ENCODE measurements at places on chromosomes 11 and 22.
A peak's percentile ranks its signal among the peaks of the same experiment; 100 is the strongest.

DNA sequence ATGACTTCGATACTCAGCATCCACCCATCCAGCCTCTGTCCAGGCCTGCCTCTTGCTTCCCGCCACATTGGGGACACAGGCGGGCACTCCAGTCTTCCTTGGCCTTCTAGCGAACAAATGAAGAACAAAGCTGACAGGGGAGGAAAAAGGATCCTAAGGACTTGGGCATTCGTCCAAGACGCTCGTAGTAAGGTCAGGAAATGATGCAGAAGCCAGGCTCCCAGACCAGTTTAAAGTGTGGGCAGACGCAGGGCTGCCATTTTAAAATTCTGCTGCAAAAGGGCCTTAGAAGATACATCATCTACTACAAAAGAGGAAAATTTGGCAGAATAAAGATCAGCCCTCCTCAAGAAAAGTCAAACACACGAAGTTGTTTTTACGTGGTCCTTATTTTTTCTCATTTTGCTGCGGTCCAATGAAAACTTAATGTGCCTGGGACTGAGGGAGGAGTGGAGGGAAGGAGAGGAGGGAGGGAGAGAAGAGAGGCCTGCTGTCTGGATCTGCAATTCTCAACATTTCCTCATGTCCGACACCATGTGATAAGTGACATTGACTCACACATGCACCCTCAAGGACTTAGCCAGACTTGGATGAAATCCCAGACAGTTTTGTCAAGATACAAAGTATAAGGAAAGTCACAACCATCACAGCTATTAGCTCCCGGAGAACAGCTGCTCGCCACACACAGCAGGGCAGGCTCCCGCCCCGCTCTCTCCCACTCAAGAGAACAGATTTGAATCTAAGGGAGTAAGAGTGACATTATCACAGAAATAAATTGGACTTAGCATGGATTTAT is 5.7 kb downstream of the DNAL4 start:
- peak; percentile 75 for DNase-seq

GRCh38 chr22:30289980-30290313 is 642 bp upstream of the CASTOR1 start:
- DNase-seq = no peak

DNA sequence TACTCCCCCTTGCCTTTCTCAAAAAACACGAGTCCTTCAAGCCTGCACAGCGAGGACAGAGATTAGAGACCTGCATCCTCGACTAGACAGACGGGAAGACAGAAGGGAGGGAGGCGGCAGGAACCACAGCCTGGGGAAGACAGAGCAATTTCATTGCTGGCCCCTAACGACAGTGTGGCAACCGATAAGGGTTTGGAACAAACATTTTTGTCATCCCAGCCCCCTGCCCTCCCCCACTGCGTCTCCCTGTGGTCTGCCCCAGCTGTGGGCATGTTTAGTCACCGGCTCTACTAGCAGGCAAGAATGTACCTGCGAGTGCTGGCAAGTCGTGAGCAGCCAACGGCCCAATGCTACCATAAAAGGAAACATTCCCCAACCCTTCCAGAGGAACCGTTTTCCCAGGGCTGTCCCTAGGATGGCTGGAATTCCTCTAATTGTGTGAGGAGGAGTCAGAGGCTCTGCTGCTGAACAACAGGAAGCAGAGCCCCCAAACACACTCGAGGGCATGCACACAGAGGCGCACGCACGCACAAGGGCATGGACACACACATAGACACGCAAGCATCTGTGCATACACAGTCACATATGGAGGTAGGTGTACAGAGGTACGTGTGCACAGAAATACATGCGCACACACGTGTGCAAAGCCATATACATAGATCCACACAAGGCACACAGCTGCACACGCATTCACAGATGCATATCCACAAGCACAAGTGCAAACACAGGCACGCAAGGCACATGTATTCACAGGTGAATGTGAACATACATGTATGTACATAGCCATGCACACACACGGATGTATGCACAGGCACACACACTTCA is 58.3 kb downstream of the MYH9 start:
- no peak for DNase-seq

DNA sequence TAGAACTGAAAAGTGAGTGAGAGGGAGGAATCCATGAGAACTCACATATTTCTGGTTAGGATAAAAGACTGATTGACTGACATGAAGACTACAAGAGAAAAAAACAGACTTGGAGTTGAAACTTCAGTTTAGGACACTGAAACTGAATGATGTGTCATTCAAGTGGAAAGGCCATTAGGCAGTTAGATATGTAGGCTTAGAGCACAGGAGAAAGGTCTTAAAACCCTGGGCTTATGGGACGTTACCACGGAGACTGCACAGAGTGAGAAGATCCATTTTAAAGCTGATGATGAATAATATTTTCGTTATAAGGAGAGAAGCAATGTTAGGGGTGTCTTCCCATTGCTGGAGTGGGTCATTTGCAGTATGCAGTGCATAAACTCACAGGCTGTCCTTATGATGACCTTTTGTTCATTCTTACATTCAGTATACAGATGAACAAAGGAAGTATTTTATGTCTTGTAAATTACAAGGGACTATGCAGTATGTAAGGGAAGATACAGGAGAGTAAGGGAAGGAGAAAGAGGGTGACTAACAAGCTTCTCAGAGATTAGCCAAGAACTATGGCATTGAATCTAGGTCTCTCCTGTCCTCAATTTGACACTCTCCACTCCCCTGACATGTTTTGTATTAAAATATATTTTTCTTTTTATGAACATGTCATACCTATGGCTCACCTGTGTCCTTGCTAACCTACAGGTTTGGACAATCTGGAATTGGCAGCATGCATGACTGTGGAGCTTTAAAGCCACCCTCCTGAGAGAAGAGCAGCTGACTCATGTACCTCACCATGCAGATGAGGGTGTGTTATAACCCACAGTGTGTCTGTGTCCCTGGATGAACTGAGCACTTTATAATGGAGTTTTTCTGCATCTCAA is 63.7 kb downstream of the MAML2 start:
- DNase-seq = no peak

Data from forelimb muscle (tissue), 1 donor.